Stimulated activated CD4-positive, alpha-beta T cell treated with anti-CD3 and anti-CD28 coated beads, Interleukin-1b, Interleukin-23, amount 100 ng/mL, for 1 hour (primary cell): ENCODE measurements at places on chromosomes 12 and 14.

DNA sequence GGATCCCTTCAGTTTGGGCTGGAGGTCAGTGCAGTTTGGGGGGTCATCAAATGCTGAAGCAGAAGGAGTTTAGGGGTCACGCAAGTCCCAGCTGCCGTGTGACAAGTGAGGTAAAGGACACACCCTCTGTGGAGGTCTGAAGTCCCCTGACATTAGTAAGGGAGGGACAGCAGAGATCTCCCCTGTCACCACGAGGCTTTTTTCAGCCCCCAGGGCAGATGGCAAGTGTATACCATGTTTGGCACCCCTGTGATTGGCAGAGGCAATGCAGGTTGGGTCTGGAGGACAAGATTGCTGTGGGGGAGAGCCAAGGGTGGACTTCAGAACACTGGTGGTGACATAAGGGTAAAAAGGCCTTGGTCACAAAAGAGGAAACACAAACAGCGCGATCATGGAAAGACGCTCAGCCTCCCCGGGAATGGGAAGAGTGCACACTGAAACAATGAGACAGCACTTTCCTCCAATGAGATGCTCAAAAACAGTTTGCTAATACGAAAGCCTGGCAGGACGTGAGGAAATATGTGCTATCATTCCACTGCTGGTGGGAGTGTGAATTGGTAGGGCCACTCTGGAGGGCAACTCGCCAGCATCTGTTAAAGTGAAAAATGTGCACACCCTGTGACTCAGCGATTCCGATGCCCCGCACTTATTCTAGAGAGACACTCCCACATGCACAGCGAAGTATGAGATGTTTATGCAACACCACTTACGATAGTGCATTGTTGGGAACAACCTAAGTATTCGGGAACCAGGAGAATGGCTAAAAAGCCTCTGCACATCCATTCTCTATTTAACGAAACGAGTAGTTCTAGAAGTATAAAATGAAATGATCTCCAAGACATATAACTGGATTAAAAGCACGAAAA, 14.4 kb upstream of the CD27 start:
- DNase-seq = no peak

- DNase-seq = no peak
These were observed 90.7 kb downstream of the NINJ2 start for GRCh38 chr12:572532-572899.

GRCh38 chr14:101878211-101878821, 86.1 kb upstream of the DYNC1H1 start:
- DNase-seq = no peak

- DNase-seq = no peak
These were observed 10.3 kb upstream of the SERPINA3 start for GRCh38 chr14:94601884-94602391.

DNA sequence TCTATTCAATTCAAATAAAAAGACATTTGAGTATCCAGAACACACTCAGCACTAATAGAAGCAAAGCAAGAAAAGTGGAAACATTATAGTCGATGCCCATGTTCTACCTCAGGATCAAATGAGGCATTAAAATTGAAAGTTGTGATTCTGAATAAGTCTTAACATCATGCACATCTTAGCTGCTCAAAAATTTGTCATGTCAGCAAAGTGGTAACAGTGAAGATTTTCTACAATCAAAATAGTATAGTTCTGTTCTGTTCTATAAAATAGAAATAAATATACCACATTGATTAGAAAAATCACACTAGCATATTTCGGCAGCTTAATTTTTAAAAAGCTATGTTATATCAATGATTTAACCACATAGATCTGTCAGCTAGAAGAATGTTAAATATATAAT, 74.7 kb downstream of the ERGIC2 start:
- DNase-seq = no peak
